Activated CD8-positive, alpha-beta memory T cell treated with anti-CD3 and anti-CD28 coated beads, Interleukin-2, amount 10 ng/mL, durations not matched to agents 7 days and 5 days (primary cell): ENCODE measurements at places on chromosomes 2 and 18.

DNA sequence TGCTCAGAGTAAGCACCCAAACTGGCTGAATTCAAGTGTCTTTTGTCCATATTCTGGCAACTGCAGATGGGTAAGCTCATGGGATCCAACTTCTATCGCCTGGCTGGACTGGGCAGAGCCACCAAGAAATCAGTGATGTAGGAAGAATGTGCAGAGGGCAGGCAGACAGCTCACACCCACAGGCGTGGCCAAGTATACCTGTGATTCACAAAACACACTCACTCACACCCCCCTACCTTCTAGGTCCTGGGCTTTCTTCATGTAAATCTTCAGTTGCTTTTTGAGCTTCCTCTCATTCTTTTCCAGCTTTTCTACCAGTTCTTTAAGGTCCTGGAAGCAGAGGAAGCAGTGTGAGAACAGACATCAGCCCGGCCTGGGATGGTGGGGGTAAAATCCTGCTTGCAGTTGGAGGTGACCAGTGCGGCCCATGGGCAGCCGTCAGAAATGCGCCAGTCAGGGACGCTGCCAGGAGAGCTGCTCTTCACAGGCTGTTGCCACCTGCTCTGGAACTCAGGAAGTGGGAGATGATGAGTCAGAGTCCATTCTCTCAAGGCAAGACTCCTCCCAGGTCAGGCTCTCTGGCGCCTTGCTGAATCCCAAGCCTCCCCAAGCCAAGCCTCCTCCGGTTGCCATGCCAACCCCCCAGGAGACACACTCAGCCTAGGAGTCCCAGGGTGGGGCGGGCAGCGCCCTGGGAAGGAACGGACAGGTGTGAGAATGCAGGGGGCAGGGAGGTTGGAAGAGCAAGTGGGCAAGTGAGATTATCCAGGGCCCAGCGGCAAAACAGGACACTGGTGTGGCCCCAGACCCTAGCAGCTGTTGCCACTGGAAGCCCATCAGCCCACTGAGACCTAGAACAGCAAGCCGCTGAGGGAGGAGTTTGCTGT, 36.2 kb upstream of the ACAA2 start:
- DNase-seq = no peak

- no peak for DNase-seq
These were observed 956.3 kb downstream of the SLC4A3 start for GRCh38 chr2:220583725-220584124.

- peak; percentile 55 for DNase-seq
These were observed 89.5 kb upstream of the STK39 start for GRCh38 chr2:168336786-168337388.

GRCh38 chr2:22002066-22002465, 878.3 kb downstream of the TDRD15 start:
- no peak for DNase-seq

GRCh38 chr2:70988726-70989648, 5.7 kb downstream of the TEX261 start:
- peak; percentile 23 for DNase-seq

GRCh38 chr18:67608615-67609273, 92.2 kb upstream of the DSEL start:
- no peak for DNase-seq

GRCh38 chr2:32564417-32565035, 63.3 kb upstream of the TTC27 start:
- DNase-seq = no peak

GRCh38 chr2:197454923-197455322, 1.6 kb downstream of the COQ10B start:
- DNase-seq = no peak

GRCh38 chr2:64692401-64692800, 38.7 kb upstream of the SERTAD2 start:
- DNase-seq = no peak

- peak; percentile 35 for DNase-seq
These were observed 4.5 kb upstream of the GPR55 start for GRCh38 chr2:230929381-230930148.

- no peak for DNase-seq
These were observed 326.4 kb upstream of the SPHKAP start for GRCh38 chr2:228507870-228508269.

DNA sequence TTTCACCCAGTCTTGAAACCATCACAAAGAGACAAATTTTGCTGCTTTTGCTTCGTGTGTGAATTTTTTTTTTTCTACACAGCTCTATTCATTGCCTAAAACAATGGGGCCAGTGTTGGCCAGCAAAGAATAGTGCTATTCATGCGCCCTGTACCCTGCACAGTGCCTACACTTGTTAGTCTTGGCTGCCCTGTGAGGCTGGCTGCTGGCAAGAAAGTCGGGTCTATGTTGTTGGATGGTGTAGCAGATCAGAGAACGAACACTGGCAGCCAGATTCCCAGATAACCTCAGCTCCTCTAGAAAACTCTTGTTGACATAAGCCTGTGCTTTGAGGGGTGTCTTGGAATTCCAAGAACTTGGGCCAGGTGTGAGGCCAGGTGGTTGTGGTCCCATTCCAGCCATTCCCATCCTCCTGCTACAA, 455.7 kb upstream of the TCF4 start:
- no peak for DNase-seq
